DND-41 (cell line): ENCODE measurements at places on chromosomes 5 and 9.

GRCh38 chr9:87880683-87881082 is 2.0 kb upstream of the SPATA31E1 start:
- DNase-seq: no peak

DNA sequence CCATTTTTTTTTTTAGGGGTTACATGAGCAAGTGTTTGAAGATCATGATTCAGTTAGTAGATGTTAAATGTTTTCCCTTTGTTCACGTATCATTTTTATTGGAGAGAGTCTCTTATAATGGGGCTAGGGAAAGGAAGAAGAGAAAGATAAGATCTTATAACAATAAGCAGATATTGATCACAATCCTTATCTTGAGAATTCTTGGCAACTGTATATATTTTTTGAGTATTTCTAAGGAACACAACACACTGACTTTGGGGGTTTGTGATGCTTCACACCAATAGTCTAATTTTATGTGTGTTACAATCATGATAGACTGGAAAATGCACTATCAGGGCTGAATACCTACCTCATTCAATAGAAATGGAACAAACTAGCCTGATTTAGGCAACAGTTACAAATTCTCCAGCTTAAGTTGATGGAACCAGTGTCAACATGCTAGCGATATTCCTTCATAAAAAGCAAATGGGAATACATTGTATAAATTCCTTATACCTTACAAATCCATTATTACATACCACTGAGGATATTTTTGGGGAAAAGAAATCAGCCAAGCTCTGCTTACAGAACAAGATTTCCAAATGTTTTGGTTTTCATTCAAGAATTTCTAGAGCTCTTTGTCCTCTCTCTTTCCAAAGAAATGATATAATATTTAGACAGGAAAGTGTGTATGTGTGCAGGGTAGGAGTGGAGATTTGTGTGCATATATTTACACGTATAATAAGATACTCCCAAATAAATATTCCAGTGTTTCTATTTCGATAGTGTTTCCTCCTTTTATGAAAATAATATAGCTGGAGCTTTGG is 41.5 kb downstream of the SVEP1 start:
- DNase-seq: no peak

GRCh38 chr9:132268725-132269352 is 85.9 kb downstream of the SETX start:
- peak; percentile 71 for DNase-seq

GRCh38 chr5:44051591-44051990 is 337.6 kb downstream of the FGF10 start:
- no peak for DNase-seq

DNA sequence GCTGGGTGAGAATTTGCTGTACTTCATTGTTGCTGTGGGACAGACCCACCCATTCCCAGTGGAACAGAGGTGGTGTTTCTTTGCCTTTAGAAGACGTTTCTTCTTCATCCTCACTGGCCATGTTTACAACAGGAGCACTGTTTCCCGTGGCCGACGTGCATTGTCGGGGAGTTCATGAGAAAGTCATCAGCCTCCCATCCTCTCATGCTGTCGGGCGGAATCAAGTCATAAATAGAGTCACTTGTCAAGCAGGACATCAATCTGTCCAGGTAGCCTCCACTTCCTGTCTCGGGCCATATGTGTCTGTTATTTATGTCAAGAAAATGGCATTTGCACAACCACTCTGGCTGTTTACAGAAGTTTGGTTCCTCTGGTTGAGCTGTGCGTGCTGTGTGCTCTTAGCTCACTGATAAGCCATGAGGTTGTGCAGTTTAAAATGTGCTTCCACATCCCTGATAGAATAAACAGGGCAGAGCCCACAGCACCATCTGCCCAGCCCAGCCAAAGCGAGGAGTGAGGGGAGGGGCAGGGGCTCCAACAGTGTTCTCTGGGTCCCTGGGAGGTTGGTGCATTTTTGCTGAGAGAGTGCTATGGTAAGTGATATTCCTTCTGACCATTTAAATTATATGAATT is 401.9 kb upstream of the IRX2 start:
- DNase-seq: no peak
